ENCODE measurements at places on chromosomes 4 and X.

DNA sequence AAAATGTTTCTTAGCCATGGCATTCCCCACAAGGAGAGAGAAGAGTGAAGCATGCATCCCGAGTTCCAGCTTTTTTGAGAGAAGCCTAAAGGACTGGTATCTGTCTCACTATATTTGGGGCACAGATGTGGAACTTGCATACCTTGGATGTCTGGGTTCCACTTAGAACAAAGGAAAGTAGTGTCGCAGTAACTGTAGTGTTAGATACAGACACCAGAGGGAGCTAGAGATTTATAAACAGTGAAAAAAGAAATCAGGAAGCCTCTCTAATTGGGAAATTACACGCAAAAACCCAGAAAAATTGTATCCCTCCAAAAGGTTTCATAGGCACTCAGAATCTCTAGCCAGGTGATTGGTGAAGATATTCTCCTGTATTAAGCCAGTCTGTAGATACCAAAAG lies 34.4 kb downstream of the AGTR2 start:
- no peak for DNase-seq

DNA sequence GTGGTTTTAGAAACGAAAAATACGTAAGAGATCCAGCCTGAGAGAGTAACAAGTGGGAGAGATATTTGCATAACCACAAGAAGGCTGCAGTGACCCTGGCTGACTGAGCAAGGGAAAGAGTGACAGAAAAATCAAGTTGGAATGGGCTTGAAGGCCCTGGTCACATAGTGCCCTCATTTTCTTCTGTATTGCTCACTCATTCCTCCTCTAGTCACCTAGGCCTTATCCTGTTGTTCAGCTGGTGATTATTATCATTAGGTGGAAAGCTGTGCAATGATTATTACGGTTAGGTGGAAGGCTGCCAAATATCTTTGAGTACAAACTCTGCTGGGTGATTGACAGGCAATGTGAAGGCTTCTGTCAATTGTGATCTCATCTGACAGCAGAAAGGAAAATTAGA lies 2384.1 kb downstream of the PCDH7 start:
- no peak for DNase-seq

- DNase-seq, result no peak
Observed at GRCh38 chr4:29571322-29571721, 1148.8 kb upstream of the PCDH7 start.

DNA sequence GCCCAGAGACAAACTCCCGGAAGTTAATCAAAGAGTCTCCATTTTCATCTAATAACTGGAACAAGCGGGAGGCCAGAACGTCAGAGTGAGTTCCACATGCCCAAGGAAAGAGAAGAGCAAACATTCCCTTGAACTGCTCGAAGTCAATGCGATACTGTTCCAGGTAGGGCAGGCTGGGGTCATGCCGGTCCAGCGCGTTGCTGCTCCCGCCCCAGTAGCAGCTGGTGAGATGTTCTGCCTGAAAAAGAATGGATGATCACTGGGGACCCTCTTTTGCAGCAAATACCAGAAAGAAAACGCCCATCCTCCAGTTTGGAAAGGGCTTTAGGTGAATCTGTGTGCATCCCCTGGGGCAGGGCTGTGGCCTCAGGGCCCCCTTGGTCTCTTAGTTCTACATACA lies 65.2 kb upstream of the UCP1 start:
- DNase-seq, result no peak

GRCh38 chr4:2697995-2698414 lies 58.1 kb downstream of the TNIP2 start:
- DNase-seq, result no peak

DNA sequence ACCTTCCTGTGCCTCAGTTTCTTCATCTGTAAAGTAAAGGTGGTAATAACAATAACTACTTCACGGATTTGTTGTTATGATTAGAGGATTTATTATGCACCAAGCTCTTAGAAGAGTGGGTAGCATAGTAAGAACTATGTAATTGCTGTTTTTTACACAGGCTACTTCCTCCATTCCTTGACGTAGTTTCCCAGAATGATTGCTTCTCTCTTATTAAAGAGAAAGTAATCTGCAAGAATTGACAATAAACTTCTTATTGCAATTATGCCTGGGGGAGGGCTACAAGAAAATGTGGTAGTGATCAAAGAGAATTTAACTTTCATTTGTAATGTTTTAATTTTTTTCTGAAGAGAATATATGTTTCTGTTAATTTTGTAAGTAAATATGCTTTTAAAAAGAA lies 238.7 kb downstream of the GASK1B start:
- DNase-seq, result no peak

GRCh38 chrX:106963111-106963510 lies 36.9 kb downstream of the MORC4 start:
- DNase-seq, result no peak

DNA sequence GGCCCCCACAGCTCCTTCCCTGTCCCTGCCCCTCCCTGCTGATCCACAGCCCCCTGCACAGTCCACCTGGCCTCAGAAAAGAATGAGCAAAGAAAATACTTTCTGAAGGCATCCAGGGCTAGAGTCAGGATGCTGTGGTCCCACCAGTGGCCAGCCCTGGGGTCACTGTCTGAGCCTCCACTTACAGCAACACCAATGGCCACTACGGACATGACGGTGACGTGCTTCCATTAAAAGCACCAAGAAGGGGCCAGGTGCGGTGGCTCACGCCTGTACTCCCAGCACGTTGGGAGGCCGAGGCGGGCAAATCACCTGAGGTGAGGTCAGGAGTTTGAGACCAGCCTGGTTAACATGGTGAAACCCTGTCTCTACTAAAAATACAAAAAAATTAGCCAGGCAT lies 4.0 kb downstream of the JAKMIP1 start:
- no peak for DNase-seq

DNA sequence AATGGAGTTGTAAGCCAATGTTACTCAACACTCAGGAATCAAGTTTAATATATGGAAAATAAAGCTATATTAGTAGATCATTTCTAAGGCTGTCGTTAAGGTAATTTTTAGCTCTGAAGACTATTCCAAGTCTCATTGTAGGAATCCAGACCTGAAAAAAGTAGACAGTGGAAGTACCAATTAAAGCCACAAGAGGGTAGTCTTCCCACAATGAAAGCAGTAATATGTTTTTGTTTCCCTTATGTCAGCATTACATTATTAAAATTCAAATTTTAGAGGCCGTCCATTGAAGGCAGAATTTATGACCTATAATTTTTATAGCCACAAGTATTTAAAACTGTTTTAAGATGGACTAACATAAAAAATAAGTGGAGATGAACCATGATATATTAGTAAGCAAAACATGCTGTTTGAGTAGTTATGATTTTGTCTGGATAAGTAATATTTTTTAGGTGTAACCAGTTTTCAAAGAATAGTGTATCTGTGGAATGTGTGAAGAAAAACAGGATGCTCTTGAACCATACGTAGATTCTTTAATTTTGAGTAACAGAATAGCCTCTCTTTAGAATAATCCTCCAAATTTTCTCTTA lies 372.6 kb upstream of the TECRL start:
- DNase-seq, result no peak

DNA sequence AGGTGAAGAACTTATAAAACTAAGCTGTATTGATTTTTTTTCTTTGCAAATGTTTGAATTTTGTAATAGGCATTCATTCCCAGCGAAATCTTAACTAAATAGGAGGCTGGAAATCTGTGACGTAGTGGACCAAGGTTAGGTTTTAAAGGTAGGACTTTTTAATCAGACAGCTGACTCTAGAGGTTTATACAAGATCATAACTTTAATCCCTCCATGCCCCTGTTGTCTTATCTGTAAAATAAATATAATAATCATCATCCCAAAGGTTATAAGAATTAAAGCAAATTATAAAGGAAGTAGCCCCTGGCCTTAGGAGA lies 101.3 kb downstream of the SHROOM3 start:
- DNase-seq, result no peak

DNA sequence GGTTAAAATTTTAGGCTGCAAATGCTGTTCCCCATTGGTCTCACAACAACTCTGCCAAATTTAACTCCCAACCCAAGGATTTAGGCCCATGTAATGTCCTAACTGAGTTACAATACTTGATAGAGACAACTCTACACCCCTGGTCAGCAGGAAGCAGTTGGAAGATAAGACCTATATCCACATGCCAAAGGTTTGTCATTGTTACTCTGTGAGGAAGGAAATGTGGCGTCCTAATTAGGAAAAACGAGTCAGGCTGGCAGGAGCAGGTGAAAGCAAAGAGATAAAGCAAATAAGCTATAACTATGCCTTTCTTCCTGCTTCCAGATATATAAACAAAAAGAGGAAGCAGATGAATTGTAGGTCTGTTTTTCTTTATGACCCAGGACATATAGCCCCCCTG lies 69.1 kb downstream of the SPIN4 start:
- no peak for DNase-seq

- no peak for DNase-seq
Observed at GRCh38 chrX:16953606-16954211, 7.3 kb downstream of the REPS2 start.

DNA sequence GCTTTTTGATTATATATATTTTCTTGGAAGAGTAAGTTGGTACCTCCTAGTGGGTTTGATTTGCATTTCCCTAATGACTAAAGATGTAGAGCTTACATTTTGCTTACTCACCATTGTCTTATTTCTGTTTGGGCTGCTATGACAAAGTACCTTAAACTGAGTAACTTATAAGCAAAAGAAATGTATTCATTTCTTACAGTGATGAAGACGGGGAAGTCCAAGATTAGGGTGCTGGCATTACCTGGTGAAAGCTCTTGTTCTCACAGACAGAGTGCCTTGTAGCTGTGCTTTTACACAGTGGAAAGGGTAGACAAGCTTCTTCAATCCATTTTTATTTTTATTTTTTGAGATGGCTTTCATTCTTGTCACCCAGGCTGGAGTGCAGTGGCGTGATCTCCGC lies 229.2 kb upstream of the AGA start:
- no peak for DNase-seq

- DNase-seq, result no peak
Observed at GRCh38 chr4:32841217-32841616, 2121.0 kb downstream of the PCDH7 start.

DNA sequence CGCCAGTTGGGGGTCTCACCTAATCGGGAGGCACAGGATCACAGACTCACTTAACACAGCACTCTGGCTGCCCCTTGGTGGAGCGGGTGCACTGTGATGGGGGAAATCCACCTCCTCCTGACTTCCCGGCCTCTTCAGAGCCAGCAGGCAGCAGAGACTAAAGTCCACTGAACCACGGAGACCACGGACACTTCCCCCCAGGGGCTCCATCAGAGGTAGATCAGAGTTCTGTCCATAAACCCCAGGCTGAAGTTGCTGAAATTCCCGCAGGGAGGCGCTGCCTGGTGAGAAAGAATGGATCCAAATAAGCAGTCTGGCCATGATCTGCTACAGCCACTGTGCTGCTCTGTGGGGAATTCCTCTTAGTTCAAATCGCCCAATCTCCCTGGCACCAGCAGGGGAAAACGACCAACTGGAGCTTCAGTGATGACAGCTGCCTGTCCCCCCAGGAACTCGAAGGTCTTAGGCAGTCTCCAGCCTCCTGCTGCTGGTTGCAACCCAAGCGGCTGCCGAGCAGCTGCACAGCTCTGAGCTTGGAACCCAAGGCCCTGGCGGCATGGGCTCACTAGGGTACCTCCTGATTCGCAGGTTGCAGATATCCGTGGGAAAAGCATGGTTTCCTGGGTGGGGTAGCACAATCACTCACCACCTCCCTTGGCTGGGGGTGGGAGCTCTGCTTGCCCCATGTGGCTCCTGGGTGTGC lies 106.9 kb upstream of the DCAF12L2 start:
- no peak for DNase-seq

DNA sequence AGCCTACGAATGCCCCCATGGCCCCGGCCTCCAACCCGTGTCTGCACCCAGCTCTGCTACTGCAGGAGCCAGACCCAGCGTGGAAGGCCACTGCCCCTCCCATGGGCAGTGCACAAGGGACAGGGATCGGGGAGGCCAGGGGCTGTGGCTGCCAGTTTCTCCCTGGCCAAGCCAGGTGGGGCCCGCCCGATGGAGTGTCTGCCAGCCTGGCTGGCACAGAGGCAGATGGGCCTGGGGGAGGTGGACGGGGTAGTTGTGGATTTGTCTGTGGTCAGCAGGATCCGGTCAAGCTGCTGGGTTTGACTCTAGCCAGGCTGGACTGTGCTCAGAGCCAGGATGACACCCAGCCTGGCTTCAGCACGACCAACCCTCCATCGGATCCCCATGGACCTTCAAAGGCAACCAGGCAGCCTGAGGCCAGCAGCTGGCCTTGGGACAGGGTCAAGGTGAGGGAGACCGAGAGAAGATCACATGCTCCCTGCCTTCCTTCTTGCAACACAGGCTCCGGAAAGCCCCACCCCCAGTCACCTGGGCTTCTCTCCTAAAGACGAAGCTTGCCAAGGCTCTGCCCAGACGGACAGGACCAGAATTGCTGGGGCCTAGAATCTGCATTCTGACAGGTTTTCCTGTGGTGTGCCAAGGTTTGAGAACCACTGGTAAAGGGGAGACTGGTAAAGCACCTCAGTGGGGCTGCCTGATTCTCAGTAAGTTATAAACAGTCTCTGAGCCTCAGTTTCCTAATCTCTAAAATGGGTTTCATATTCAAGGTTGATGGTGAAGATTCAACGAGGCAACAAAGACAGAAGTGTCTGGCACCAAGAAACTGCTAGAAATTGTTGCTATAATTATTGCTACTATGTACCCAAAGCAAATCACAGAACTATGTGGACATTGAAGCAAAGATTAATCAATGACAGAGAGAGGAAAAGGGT lies 78.6 kb downstream of the PPP2R2C start:
- no peak for DNase-seq

GRCh38 chr4:126753592-126753991 lies 879.2 kb upstream of the INTU start:
- no peak for DNase-seq

DNA sequence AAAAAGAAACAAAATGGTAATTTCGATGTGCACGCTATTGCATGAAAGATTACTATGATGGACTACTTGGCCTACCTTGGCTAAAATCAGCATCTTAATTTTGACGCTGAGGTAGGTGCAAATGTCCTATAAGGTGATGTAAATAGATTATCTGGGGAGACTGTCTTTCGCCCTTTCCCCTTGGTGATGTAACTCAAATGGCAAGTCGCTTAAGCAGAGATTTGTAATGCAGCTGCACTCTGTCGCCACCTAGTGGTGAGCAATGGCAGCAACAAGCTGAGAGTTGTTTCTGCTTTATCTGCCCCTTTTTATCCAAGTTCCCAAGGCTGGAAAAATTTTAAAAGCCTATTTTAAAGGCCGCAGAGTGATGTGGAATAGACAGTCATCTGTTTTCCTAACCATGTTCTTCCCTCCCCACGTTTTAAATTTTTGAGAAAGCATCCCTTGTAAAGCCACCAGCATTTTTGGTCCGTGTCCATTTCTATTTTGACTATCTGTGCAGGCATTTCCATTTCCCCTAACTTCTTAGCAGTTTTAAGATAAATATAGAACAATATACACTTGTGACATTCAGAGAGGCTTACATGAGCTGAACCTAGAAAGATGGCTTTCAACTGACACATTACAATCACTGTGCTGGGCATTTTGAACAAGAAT lies 62.4 kb upstream of the PDLIM3 start:
- peak; percentile 63 for DNase-seq

- DNase-seq, result no peak
Observed at GRCh38 chrX:13164611-13165010, 120.2 kb upstream of the FAM9C start.

GRCh38 chr4:7426525-7427171 lies 8.1 kb downstream of the PSAPL1 start:
- no peak for DNase-seq

GRCh38 chr4:170526471-170526870 lies 436.7 kb upstream of the AADAT start:
- no peak for DNase-seq

Data from frontal cortex (tissue), 4 donors.